GM23248 (cell line): ENCODE measurements at places on chromosomes 6 and 20.

DNA sequence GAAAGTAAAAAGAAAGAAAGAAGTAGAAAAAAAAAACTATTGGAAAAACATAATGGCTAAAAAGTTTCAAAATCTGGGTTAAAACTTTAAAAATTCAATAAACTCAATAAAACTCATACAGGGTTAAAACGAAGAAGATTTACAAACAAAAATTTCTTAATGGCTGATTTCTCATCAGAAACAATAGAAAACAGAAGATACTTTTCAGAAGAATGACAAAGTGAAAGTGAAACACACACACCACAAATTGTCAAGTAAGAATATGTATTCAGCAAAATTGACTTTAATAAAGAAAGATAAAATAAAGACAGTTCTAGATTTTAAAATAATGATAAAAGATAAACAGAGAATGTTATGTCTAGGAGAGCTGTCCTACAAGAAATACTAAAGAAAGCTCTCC lies 618.9 kb upstream of the GJE1 start:
- peak; percentile 26 for DNase-seq

DNA sequence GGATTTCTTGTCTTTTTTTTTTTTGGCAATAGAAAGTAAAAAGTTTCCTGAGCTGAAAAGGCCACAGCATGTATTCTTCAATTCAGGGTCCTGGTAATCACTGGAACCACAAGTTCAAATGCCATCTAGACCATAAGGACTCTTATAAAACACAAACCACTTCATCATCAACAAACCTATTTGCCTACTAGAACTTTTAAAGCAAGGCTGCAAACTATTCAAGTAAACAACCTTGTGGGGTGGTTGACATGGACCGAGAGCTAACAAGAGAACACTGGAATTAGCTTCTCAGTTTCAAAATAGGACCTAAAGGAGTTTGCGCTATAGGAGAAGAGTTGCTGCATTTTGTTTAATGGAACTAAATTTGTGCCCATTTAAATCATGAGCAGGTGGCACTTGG lies 215.9 kb downstream of the ATXN1 start:
- DNase-seq, result no peak

DNA sequence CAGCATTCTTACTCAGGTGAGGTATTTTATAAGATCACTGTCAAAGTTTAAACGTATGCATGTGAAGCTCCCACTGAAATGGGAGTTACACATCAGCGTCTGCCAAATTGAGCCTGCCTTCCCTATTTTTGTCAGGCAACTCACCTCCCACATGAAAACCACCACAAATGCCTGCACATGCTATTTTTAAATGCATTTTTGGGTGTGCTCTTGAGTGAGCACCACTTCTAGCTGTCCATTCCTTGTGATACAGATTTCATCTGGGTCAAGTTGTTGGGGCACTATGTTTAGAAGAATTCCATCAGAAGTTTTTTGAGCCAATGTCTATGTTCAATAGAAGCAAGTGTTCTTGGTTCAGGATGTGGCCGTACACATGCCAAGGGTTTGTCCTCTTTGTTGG lies 71.7 kb upstream of the RIPPLY2 start:
- no peak for DNase-seq

DNA sequence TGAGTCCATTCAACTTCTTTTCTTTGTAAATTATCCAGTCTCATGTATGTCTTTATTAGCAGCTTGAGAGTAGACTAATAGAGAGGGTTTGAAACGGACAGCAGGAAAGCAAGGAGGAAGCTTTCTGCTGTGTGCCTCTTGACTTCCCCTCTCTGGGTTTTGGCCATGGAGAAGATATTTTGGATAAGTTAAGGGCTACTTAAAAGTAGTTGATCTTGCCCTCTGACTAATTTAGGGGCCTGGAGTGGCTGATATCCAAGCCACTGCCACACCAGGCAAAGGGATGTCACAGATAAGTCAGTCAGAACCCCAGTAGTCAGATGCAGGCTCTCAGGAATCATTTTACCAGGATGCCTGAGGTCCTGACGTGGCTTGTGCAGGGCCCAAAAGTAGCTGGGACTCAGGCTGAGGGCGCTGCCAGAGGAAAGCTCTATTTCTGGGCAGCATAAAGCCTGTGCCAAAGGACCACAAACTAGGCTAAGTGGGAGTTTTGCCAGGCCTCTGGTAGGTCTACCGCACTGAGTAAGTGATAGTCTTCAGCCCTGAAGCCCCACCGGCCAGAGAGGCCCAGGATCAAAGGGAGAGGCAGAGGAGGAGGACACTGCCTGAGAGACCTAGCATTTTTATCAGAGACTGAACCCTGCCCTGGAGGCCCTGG lies 41.6 kb upstream of the IYD start:
- DNase-seq, result peak; percentile 9

DNA sequence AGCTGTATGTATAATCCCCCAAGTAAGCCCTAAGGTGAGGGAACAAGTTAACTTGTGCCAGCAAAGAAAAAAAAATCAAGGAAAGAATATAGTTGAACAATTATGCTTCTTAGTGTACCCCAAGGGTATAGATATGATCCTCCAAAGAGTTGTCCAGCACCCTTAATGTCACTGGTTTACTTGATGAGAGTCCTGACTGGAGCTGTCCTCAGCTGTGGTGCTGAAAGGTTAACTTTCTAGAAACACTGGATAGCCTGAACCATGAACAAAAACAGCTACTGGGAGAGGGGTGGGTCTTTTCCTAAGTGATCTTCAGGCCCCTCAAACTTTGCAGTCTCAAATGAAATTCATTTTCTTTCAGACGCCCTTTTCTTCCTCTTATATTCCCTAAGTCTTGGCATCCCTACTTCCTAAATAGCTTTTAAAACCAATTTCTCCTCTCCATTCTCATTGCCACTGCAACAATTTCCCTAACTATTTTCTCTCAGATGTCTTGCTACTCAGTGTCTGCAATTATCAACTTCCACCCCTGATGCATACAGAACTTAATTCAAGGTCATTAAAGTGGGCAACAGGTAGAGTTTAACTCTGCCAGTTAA lies 83.5 kb upstream of the PROKR2 start:
- peak; percentile 32 for DNase-seq

- peak; percentile 62 for DNase-seq
Observed at GRCh38 chr20:728256-728944, 39.9 kb downstream of the SLC52A3 start.

DNA sequence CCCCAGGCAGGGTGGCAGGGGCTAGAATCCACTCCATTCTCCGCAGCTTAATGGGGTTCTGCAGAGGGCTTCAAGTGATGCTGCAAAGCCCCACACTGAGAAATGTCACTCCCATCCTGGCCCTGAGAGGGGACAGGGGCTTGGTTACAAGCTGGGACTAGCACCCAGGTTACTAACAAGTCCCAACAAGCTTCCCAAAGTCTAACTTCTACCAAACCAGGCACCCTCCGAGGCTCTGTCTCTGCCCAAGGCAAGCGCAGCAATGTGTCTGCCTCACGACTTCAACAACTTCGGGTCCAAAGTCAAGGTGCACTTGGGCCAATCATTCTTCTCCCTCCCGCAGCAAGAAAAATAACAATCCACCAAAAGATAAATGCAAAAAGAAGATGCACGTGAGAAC lies 45.6 kb downstream of the NFATC2 start:
- no peak for DNase-seq

DNA sequence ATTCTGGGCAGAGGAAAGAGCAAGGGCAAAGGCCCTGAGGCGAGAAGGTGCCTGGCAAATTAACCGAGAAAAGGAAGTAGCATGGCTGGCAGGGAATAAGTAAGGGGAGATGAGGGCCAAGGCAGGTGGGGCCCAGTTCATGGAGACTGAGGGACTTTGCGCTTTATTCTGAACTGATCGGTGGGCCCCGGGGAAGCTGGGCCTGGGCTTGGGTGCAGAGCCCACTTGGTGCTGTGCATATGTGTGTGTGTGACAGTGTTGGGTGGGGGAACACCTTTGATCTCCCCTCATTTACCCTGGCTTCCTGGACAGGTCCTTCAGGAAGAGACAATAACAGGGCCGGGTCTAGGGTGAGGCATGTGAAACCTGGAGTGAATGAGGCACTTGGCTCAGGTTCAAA lies 2.9 kb upstream of the MDFI start:
- no peak for DNase-seq

DNA sequence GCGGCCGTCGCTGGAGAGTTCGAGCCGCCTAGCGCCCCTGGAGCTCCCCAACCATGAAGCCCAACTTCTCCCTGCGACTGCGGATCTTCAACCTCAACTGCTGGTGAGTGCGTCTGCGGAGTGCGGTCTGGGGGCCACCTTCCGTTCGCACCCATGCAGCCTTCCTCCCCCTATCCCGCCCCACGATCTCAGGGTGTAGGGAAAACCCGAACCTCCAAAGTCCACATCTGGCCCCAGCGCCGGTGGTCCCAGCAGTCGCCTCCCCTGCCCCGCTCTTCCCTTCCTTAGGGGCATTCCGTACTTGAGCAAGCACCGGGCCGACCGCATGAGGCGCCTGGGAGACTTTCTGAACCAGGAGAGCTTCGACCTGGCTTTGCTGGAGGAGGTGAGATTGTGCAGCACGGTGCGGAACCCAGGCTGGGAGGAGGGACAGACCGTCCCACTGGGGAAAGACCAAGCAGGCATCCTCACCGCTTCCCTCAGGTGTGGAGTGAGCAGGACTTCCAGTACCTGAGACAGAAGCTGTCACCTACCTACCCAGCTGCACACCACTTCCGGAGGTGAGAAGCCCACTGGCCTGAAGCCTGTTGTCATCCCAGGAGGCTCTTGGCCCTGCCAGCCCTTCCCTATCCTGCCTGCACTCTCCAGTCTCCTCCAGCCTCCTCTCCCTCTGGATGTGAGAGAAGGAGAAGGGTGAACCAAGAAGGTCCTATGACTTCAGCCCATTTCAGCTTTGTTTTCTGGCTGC lies 719 bp downstream of the SMPD2 start:
- DNase-seq, result peak; percentile 79

DNA sequence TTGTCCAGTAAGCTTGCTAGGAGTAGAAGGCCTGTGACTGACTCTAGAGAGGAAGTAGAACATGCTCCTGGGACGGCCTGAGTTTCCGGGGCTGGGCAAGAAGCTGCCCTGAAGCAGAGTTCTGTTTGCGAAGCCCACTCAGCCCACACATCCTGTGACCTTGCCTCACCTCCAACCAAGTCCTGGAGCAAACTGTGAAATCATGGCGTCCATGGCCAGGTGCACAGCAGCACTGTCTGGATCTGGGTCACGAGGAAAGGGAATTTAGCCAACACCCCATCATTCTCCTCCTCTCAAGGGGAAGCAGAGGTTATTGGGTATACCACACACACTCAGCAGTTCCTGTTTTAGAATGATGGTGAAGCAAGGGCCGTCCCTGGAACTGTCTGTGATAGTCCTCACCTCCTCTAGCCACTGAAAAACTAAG lies 87.5 kb downstream of the CRYBG1 start:
- DNase-seq, result no peak

GRCh38 chr6:157198425-157199279 lies 124.7 kb downstream of the TMEM242 start:
- DNase-seq, result peak; percentile 19

DNA sequence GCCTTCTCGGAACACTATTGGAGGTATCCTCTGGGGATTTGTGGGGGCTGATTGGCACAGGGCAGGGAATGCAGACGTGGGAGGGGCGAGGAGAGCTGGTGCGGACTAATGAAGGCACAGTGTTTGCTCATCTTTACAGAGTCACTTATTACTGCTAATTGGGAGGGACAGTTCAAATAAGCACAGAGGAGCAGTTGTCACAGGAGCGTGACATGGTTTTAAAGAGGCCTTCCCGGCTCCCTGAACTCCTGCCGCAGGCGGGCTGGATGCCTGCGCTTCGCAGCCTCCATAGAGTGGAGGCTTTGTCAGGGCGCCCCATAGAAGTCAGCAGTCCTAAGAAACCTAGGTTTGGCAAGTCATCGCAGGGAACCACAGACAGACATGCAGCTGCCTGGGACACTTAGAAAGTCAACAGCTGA lies 149.6 kb downstream of the LINC00237 start:
- no peak for DNase-seq

DNA sequence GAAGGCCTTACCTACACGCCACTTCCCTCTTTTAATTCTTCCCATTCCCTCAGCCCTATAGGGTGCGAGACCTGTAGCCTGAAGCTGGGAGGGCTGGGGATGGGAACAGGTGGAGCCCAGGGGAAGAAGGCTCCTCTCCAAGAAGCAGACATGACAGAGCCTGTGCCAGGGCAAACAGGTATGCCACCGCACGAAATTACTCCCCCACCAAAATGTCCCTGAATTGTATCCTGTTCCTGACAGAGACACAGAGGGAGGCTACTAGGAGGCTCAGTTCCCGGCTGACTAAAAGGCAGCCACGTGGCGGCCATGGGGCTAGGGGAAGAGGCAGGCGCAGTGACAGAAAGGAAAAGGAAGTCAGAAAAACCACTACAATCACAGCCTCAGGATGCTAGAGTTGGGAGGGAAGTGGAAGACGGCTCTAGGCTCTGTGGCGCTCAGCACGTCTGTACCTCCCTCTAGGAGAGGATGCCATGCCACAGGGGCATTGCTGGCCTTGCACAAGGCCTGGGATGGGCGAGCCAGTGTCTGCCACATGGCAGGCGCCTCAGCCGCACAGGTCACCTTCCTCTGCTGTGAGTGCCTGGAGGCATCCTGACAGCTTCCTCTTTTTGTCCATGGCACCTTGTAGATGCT lies 27.7 kb downstream of the TFEB start:
- no peak for DNase-seq

GRCh38 chr6:147222160-147222838 lies 18.1 kb downstream of the STXBP5 start:
- DNase-seq, result peak; percentile 58

GRCh38 chr6:88864359-88865054 lies 98.9 kb downstream of the RNGTT start:
- no peak for DNase-seq

DNA sequence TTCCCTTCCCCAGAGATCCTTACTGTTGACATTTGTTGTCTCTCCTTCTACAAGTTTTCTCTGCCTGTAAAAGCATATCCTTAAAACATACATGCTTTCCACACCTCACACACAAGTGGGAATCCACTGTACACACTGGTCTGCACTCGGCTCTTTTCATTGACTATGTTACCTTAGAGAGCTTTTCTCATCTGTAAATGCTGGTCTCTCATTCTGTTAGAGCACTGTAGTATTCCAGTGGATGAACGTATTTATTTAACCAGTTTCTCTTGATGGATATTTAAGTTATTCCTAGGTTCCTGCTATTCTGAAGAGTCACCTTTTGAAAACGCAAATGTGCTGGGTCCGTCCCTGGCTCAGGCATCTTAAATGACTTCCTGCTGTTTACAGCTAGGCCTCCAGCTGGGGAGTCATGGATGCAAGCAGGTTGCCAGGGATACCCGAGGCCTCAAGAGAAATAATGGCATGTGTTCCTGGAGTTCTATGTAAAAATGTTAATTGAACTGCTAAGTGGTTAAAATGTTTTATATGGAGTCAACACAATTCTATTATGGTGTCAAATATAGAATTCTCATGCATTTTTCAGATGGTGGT lies 61.1 kb upstream of the TGM3 start:
- no peak for DNase-seq

GRCh38 chr20:34058831-34059230 lies 53.2 kb downstream of the EIF2S2 start:
- peak; percentile 30 for DNase-seq
